Caudate nucleus (tissue), 63 donors: ENCODE measurements at places on chromosomes 6 and 20.
A peak's percentile ranks its signal among the peaks of the same experiment; 100 is the strongest.

- no peak for DNase-seq
These were observed 142.1 kb downstream of the BMP7 start for GRCh38 chr20:57124366-57124765.

GRCh38 chr20:6767536-6768227 is at the start of gene BMP2:
TSS of gene BMP2 (plus strand) at chr20:6767686. CDS start at chr20:6770127, 2,441 bp downstream.
- peak; percentile 25 for DNase-seq

- DNase-seq = no peak
These were observed 265.0 kb upstream of the EPHA7 start for GRCh38 chr6:93684339-93684738.

DNA sequence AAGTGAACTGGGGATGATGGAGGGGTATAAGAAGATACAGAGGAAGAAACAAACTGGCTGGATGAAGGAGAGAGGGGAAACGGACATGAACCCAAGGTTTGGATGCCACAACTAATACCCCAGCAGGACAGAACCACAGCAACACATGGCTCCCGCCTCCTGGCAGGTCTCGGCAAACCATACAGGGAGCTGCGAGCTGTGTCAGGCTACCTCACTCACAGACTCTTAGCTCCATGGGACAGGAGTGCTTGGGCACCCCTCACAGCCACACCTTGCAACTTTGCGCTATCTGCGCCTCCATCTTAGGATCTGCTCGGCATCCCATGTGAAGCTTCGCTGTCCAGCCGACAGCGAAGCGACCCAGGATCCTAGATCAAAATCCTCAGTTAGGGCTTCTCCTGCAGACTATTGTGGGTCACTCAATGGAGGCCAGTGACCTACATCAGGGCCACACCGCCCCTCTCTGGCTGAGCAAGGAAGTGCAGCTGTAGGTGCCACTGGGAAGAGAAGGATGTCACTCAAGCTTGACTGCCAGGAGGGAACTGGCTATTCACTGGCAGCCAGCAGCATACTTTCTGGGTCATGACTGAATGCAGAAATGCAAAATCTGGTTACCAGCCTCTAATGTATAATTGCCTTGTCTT is 174.4 kb upstream of the RIN2 start:
- DNase-seq = peak; percentile 2

- no peak for DNase-seq
These were observed 6.7 kb downstream of the PCMT1 start for GRCh38 chr6:149756261-149756636.

GRCh38 chr6:27825025-27825793 is 87.0 kb downstream of the OR2B2 start:
- DNase-seq = no peak

- no peak for DNase-seq
These were observed 69.2 kb upstream of the E2F3 start for GRCh38 chr6:20332441-20333006.

DNA sequence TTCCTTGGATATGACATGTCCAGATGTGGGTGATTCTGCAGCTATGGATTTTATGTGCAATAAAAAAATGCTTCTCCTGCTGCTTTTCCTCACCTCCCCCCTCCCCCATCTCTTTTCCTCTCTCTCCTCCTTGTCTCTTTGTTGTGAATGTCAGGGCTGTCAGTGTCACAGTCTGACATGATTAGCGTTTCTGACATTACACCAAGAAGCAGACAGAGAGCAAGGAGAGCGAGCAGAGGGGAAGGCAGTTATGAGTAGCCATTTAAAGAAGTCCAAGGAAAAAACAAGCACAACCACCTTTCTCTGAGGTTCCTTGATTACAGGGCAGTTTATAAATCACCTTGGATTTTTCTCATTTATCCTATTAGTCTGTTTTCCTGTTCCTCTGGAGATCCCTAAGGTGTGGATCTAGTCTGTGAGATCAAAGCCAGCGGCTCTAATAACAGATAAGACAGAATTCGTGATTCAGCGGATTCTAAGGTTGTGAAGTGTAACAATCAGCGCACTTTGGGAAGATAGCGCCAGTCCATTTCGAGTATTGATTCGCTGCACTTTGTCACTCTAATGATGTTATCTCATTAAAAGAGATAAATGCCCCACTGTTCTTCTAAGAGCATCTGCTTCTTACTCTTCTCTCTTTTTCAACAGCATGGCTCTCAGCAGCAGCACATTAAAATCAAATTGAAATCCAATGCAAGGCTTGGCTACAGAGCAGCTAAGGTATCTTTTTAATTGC is 101.4 kb downstream of the BACH2 start:
- DNase-seq = no peak

GRCh38 chr6:57267586-57268293 is 45.6 kb upstream of the RAB23 start:
- no peak for DNase-seq

GRCh38 chr20:45933266-45934045 is 1.0 kb upstream of the PCIF1 start:
- DNase-seq = peak; percentile 35

DNA sequence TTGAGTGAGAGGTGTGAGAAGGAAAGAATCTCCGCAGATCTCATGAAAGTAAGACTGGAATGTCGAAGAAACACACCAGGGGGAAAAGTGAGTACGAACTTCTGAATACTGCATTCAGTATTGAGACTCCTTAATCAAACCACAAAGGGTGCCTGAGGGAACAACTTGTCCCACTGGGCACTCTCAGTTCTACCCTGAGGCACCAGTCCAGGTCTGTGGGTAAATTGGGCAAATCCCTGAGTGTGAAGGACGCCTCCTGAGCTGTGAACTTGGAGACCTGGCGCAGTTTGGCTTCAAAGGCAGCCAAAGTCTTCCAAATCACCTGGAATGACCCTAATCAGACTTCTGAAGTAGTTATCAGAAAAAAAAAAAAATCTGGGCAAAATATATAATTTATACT is 329.7 kb downstream of the BTBD9 start:
- DNase-seq = peak; percentile 38

- no peak for DNase-seq
These were observed 33.5 kb upstream of the CEP162 start for GRCh38 chr6:84260926-84261325.

DNA sequence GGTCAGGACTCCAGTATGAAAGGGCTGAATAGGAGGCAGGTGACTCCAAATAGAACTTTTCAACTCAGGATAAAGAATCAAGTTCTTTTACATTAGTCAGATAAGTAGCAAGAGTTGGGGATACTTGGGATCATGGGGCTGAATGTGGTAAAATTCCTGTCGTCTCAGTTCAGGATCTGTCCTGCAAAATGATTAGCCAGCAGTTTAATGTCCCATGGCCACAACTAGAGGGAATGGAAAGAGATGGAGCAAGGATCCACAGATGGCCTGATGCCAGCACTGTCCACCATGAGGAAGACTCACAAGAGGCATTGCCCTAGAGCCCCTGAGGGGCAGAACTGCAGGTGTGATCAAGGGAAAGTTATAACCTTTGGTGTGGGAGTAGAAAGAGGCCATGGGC is 2.1 kb downstream of the DEFB121 start:
- DNase-seq = no peak

DNA sequence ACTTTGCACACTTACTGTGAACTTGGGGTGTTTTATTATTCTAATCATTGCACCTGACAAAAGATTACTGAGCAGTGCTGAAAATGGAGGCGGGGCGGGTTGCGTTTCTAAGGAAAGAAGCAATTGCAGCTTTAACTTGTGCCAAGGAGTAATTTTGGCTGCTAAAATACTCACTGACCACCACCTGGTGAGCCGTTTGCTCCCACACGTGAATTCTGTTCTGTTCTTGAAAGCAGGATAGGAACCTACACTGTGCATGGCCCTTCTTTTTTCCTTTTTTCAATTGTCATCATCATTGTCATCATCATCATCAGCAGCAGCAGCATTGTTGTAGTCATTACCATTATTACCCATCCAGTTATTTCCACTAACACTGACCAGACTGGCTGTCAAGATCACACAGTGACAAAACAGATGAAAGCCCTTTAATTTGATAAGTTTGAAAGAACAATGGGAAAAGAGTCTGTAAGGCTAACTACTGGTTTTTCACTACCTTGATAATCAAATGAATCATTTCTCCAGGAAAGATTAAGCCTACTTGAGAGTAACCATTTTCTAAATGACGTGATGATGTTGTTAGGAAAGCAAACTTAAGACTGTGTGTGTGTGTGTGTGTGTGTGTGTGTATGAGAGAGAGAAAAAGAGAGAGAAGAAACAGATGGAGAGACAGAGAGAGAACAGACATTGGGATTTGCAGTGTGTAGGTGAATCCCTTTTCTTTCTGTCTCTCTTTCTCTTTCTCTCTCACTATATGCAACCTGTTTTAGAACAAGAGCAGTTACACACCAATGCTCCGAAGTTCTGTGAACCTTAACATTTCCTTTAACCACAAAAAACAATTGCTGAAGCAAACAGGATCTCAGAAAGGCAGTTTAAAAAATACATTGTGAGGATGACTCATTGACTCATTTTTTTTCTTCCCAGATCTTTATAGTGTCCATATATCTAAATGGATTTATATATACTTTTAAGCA is 3.8 kb downstream of the RIPOR2 start:
- no peak for DNase-seq

DNA sequence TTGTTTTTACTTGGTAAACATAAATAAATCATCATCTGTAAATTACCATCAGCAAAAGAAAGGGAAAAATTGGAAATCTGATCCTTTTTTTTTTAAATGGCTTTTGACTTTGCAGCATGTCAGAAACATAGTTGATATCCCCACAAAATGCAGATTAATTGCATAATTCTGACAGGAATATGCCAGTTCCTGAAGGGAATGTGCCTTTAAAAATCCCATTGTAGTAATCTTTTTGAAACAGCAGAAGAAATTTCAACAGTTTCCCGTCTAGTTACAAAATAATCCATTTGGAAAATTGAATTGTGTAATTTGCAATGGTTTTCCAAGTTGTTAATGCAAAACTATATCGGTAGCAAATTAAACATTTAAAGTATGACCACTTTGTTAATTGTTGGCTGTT is 95.2 kb downstream of the DOK5 start:
- DNase-seq = no peak

GRCh38 chr20:55159230-55159629 is 683.8 kb downstream of the DOK5 start:
- no peak for DNase-seq

GRCh38 chr6:27176523-27177484 is 70.7 kb upstream of the PRSS16 start:
- no peak for DNase-seq

- DNase-seq = no peak
These were observed 140.9 kb downstream of the THBS2 start for GRCh38 chr6:169112483-169113320.

DNA sequence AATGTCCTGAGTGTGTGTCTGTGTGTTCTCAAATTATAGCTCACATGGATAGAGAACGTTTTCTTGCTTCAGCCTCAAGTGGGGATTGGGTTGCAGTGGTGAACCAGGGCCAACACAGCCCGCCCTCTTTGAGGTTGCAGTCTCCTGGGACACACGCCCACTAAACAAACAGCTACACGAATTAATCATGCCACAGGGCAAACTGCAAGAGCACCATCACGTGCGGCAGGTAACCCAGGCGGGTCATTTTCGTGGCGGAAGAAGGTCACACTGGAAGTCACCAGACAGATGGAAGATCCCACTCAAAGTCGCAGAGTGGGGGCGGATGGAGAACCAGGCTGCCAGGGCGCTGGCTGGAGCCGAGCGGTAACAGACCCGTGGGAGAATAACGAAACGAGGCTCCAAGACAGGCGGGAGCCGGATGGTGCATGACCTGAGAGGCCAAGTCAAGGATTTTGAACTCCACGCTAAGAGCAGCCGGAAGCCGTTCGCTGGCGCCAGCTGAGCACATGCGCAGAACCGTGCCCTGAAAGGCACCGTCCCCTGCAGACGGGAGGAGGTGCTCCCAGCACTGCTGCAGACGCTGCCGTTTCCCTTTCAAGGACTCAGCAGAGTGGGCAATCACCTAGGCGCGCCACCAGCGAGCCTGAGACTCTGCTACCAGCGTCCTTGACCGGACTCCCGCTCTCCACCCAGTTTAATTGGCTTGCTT is 10.7 kb downstream of the DLL1 start:
- peak; percentile 66 for DNase-seq

DNA sequence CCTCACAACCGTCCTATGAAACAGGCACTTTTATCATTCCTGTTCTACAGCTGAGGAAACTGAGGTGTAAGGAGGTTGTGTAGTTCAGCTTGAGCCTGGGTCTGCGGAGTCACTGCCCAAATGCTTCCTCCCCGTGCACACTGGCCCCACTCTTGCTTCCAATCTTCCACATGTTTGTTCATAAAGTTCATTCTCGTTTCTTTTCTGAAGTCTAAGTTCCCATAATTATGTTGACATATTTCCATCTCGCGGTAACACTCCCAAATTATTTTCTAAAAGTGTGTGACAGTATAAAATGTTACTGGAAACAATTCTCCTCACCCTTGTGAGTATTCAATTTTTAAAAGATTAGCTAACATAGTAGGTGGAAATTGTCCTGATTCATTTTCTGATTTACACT is 106.9 kb downstream of the SLC22A3 start:
- no peak for DNase-seq

DNA sequence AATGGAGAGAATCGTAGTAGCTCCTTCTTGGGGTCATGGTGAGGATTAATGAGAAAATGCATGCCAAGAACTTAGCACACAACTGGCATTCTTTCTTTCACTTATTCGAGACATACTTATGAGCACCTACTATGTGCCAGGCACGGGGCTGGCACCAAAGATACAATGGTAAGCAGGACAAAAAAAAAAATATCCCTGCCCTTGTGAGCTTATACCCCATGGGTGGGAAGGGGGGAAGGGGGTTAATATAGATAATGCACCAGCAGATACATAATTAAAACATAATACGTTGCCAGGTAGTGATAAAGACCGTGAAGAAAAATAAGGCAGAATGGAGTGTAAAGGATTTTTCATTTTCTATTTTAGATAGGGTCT is 8.3 kb downstream of the SLC13A3 start:
- no peak for DNase-seq

GRCh38 chr6:100549406-100550167 is 84.9 kb upstream of the SIM1 start:
- DNase-seq = no peak

DNA sequence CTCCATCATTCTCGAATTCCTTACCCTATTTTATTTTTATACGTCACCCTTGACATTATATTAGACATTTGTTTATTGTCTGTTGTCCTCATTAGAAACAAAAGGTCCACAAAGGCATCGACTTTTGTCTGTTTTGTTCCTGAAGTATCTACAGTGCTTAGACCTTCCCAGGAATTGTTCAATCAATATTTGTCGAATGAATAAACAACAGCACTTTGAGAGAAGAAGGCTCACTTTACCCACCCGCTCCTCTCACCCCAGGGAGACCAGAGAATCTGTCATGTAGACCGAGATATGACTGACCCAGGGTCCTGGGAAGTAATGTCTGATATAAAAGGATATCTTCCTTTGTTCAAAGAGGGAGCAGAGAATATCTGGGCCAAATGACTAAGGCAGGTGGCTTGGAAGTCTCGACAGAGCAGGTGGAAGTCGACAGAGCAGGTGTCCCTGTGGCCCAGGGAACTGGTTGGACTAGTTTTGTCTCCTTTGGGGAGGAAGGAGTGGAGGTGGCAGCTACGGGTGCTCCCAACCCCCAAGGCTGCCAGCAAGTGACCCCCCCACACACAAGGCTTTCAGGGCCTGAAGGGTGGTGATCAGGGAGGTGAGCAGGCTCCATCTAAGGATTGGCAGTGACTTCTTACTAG is 14.8 kb upstream of the CHMP4B start:
- DNase-seq = no peak

- no peak for DNase-seq
These were observed 6.2 kb downstream of the METTL24 start for GRCh38 chr6:110351986-110352385.

- no peak for DNase-seq
These were observed 6.5 kb upstream of the BNIP5 start for GRCh38 chr6:36343109-36343680.
